ENCODE measurements at places on chromosomes 11 and 22. TPM values are rescaled to one million over a fixed set of nuclear protein-coding genes. Genes with fewer than 3 reads are reported as not detected.

Gene LINC01488
- total RNA-seq, result not detected

Gene GPR83
- not detected for total RNA-seq

Gene MPZL3
- total RNA-seq, result under 0.01 TPM

Gene NCAM1
- total RNA-seq, result 6.9 TPM

Gene SLCO2B1
- not detected for total RNA-seq

Gene SDHAF2
- total RNA-seq, result 42.9 TPM

Gene OLFML1
- total RNA-seq, result not detected

Gene GALNT18
- 1.1 TPM for total RNA-seq

Gene GAL
- total RNA-seq, result 2.3 TPM

Gene SELENOM
- total RNA-seq, result 301 TPM

Gene TMPRSS4
- not detected for total RNA-seq

Gene NCF4
- total RNA-seq, result not detected

Gene NECTIN1
- 4.1 TPM for total RNA-seq

Gene C11orf91
- total RNA-seq, result not detected

Gene MIOX
- not detected for total RNA-seq

Gene MRGPRX4
- not detected for total RNA-seq

Gene GGT1
- total RNA-seq, result 10.1 TPM

Gene LMNTD2
- total RNA-seq, result not detected

Gene LIN7C
- total RNA-seq, result 24.2 TPM

Gene APOA5
- total RNA-seq, result not detected

Gene OR10D3
- total RNA-seq, result not detected

Gene CCDC89
- total RNA-seq, result 4.8 TPM

Gene GNAZ
- 0.58 TPM for total RNA-seq

Gene ARHGAP8
- total RNA-seq, result not detected

Gene FOLR2
- total RNA-seq, result not detected

Gene PRMT3
- total RNA-seq, result 16.1 TPM

Gene HORMAD2
- total RNA-seq, result not detected

Gene CARD18
- not detected for total RNA-seq

Gene CCDC87
- under 0.01 TPM for total RNA-seq

Gene RFPL1
- total RNA-seq, result not detected

Gene GAS2L1
- 47.1 TPM for total RNA-seq

Gene PAAF1
- total RNA-seq, result 26.2 TPM

Gene STK33
- 5.3 TPM for total RNA-seq

Gene SLC17A6
- total RNA-seq, result not detected

Gene SSTR3
- total RNA-seq, result 0.29 TPM

Gene OR4P4
- not detected for total RNA-seq

Gene TTC36
- total RNA-seq, result not detected

Gene OR5D16
- total RNA-seq, result not detected

Gene PANX2
- under 0.01 TPM for total RNA-seq

Gene OR51E2
- total RNA-seq, result not detected

Gene EIF3L
- 369 TPM for total RNA-seq

Gene ZNF70
- total RNA-seq, result 2.7 TPM

Gene OR4A16
- not detected for total RNA-seq

Gene FOLR1
- total RNA-seq, result not detected

Gene CST6
- total RNA-seq, result not detected

Gene CARD10
- total RNA-seq, result 8.7 TPM

Gene IRAG1
- total RNA-seq, result 0.89 TPM

Gene PGA5
- not detected for total RNA-seq

All from myometrial cell (primary cell).